ENCODE measurements at places on chromosomes 1 and 21.

GRCh38 chr1:150772326-150772725 is 6.7 kb upstream of the CTSS start:
- DNase-seq = no peak

DNA sequence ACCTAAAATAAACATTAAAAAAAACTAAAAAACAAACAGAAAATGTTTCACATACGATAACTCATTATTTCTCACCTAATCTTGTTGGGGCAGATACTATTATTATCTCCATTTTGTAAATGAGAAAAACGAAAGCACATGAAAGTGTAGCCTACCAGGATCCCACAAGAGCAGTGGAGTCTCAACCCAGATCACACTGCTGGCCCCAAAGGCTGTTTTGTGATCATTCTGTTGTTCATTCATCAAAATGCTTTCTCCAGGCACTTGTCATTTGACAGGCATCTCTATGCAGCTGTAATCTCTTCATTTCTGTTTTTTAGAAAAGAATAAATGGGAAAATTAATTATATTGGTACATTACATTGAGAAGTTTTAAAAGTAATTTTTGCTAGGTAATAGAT is 67.5 kb downstream of the AK5 start:
- no peak for DNase-seq

- DNase-seq = no peak
These were observed 52.7 kb downstream of the TCP10L start for GRCh38 chr21:32532636-32533035.

GRCh38 chr21:37251294-37251634 is 15.9 kb downstream of the VPS26C start:
- no peak for DNase-seq

DNA sequence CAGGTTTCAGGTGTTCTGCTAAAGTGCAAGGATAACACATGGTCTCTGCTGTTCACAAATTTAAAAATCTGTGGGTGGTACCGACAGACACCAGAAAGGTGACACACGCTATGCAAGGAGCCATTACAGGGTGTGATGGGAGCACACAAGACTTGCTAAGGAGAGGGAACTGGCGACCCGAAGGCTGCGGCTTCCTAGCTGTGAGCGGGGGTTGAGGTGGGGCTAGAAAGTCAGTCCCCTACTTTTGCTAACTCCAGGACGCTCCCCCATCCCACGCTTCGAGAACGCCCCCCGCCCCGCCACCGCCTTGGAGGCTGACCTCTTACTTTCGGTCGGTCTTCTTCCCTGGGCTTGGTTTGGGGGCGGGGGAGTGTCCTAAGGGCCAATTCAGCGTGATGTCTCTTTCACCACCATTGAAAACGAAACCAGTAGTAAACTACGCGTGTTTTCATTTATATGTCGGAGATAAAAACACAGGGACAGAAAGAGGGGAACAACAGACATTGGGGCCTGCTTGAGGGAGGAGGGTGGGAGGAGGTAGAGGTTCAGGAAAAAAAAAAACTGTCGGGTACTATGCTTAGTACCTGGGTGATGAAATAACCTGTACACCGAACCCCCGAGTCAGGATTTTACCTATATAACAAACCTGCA is 1.1 kb downstream of the CKS1B start:
- peak; percentile 50 for DNase-seq

DNA sequence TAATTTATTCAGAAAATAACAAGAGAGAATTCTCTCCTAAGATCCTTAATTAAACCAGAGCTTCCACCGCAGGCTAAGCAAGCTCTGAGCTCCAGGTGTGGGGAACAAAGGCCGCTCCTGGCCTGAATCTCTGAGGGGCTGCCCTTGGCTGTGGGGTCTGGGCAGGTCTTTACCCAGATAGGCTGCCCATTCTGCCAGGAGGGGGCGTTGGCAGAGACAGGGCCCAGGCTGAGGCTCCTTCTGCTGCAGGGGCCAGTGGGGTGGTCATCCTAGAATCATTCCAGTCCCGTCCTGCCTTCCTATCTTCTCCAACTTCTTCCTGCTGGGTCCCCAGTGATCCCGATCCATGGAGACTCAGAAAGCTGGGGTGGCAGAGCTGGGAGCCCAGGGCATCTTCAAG is 82.9 kb upstream of the POU3F1 start:
- no peak for DNase-seq

- no peak for DNase-seq
These were observed 155.8 kb downstream of the RYR2 start for GRCh38 chr1:237197470-237198425.

DNA sequence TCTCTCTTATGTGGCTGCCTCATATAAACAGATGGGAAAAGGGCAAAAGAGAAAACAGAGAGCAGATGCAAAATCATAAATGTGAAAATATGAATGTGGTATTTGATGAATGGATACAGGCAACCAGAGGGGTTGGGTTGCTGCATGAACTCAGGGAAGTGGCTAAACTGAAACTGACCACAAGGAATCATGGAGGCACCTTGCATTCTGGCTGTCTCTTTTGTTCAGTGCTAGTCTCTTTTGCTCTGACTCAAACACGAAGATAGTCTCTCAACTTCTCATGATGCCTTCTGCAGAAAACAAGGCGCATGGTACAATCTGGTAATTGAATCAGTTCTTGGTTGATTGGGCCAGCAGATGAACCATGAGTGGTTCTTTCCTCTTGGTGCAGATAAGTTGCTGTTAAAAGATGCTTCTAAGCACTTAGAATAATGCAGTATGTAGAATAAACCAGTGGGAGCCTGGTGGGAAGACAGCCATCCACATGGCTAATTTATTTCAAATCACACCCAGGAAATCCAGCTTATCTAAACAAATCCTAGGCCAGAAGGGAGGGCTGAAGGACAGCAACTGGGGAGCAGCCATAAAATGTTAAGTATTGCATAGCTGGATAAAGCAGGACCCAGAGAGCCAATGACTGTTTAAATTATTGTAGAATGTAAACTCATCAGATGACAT is 64.2 kb downstream of the HLX start:
- DNase-seq = no peak

DNA sequence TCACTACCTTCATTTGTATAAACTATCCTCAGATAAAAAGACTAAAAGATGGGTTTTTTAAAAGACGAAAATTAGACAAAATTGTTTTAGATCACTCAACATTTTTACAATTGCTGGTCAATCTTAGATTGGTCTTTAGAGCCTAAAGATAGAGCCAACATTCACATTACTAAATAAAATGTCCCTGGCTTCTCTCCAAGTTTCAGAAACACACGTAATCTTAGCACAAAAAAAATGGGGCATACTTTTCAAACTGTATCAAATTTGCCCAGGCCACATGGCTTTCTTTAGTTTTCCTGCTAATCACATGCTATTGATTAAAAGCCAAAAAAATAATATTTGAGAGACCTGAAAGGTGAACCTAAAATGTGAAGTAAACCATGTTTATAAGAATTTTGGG is 288.1 kb downstream of the DPYD start:
- no peak for DNase-seq

DNA sequence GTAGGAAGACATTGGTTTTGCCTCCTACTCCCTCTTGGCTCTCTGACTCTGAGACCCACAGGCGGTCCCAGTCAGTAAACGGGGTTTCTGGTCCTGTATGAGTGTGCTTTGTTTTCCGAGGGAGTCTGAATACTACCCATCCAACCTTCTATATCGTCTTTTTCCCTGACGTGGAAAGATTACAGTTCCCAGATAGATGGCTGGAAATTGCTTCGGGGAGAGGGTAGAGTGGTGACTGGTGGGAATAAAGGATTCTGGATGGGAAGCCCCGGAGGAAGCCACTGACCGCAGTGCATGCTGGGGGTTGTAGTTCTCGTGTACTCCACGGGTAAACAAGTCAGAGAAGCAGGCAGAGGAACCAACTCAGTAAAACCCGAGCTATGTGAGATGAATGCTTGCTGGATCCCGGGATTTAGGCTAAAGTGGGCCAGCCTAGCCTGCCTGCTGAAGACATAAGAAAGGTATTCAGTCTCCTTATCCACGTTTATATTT is 66.2 kb upstream of the IRF2BP2 start:
- DNase-seq = peak; percentile 55

GRCh38 chr1:15974855-15975254 is 1.0 kb downstream of the ZBTB17 start:
- DNase-seq = peak; percentile 43

GRCh38 chr1:38173157-38173831 is 126.7 kb upstream of the POU3F1 start:
- DNase-seq = no peak

DNA sequence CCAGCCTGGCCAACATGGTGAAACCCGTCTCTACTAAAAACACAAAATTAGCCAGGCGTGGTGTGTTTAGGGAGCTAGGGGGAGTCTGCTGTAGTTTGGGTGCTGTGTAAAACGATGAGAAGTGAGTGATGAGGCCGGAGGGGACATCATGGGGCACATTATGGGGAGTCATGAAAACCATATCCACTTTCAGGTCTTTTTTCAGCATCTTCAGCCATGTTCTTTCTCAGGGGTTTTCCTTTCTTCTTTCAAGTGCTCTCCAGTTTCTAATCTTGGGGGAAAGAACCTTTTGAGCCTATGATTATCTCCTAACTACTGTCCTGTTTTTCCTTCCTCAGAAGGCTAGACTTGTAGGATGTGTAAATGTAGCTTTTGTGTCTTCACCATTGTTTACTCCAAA is 14.4 kb downstream of the KDM4A start:
- DNase-seq = no peak

GRCh38 chr1:84823511-84823910 is 69.5 kb downstream of the LPAR3 start:
- no peak for DNase-seq

- no peak for DNase-seq
These were observed 170.2 kb downstream of the RUNX1 start for GRCh38 chr21:34878940-34879339.
